ENCODE measurements at places on chromosomes 2 and 18.

DNA sequence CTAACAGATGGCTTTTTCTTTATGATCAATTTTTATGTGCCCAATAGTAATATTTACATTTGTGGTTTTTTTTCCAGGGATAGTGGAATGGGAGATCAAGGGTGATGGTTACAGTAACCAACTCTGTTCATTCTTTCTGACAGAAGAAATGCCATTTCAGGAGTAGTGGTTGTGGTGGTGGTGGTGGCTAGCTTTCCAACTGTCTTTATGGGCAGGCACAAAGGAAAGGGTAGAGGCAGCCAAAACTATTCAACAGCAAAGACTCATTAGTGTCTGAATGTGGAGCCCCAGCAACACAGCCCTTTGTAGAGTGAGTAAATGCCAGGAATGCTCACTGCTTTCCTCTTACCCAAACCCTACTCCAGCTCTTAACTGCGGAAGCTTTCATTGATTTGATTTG lies 227.7 kb downstream of the RND3 start:
- no peak for DNase-seq

DNA sequence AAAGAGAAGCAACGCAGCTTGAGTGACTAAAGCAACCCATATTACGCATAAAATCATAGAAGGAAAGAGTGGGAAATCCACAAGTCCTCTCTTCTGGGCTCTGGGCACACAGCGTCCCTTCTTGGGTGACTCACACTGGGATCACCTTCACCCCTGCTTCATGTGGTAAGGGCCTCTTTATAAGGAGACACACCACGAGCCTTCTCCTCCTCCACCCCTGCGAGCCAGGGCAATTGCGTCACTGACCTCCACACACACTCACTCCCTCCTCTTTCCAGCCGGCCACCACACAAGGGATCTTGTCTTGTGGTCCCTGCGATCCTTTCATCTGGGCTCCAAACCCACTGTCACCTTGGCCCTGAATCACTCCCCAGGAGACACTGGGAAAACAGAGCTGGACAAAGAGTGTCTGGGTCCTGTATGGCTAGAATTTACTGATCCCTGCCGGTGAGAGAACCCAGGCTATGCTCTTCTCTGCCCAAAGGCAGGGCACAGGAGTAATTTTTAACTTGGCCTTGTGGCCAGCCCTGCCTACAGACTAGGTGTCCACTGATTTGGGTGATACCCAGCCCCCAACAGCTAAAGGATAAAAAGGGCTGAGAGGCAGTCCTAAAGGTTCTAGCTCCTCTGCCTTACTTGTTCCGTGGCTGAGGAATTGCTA lies 35.3 kb downstream of the NHEJ1 start:
- DNase-seq, result no peak

DNA sequence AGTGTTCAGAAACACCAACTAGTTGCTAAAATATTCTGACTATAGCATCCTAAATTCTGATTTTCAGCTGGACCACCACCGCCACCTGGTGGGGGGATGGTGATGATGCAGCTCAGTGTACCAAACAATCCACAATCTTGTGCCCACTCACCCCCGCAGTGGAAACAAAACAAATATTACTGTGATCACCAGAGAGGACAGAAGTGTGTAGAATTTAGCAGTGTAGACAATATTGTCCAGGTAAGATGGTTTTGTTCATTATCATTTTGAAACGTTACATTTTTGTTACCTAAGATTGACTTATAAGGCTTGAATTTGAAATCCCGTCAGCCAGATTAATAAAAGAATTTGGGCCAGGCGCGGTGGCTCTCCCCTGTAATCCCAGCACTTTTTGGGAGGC lies 31.7 kb upstream of the UBXN4 start:
- peak; percentile 27 for DNase-seq

DNA sequence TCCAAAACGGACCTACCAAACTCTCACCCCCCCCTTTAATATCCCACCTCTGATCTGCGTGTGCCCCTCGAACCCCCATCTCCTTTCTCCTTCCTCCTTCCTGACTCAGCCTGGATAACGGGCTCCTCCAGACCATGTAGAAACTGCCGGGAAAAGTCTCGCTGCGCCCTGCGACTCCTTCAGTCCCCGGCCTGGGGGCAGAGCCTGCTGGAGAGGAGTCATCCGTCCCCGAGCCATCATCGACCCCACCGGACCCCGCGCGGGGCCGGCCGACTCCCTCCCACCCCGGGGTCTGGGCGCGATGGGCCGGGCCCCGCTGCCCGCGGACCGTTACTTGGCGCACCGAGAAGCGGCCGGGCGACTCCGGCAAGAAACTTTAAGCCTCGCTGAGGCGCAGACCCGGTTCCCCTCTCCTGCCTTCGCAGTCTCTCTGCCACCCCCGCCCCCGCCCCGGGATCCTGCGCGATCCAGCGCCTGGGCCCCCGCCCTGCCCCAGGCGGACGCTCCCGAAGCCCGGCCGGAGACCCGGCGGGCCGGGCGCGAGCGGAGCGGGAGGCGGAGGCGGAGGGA lies 3.4 kb downstream of the ZEB2 start:
- DNase-seq, result no peak

- no peak for DNase-seq
Measured at GRCh38 chr2:223054193-223054781, 2.3 kb downstream of the KCNE4 start.

DNA sequence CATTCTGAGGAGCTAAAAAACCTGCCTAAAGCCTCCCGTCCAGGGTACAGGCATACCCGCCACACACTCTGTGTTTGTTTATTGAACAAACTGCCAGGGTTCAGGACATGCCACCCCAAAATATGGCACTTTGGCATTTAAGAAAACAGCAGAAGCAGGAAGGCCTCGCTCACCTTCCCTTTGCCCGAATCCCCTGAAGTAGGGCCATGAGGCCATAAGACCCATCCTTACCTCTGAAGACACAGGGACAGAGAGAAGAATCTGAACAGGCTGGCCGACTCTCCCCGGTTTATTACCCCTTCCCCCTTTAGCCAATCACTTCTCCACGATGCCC lies 1.7 kb upstream of the NEURL3 start:
- no peak for DNase-seq

GRCh38 chr2:222671259-222672067 lies at the start of gene MOGAT1:
Gene MOGAT1, plus strand, starts transcription at chr2:222671658. Its CDS starts 128 bp downstream, at chr2:222671786.
- DNase-seq, result no peak

- DNase-seq, result no peak
Measured at GRCh38 chr2:163753726-163754125, 17.9 kb upstream of the FIGN start.

DNA sequence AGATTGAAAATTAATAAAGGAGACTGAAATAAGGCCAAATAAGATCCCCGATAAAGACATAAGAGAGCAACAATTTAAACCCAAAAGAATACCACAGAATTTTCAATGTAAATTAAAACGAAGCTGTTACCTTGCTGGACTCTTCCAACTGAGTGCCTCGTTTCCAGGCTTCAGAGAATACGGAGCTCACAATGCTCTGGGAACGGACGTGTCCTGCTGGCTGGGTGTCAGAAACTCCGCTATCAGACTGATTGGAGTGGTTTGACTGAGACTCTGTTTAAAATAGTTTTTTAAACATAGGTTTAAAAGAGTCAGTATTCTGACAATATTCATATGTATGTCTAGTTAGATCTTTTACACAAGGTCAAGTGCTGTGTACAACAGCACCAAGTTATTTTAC lies 90.4 kb downstream of the RAPH1 start:
- no peak for DNase-seq

- no peak for DNase-seq
Measured at GRCh38 chr18:9697121-9697520, 11.0 kb upstream of the RAB31 start.

- no peak for DNase-seq
Measured at GRCh38 chr2:226603606-226604005, 196.0 kb downstream of the IRS1 start.

- DNase-seq, result no peak
Measured at GRCh38 chr2:47189635-47190034, 34.5 kb upstream of the STPG4 start.

DNA sequence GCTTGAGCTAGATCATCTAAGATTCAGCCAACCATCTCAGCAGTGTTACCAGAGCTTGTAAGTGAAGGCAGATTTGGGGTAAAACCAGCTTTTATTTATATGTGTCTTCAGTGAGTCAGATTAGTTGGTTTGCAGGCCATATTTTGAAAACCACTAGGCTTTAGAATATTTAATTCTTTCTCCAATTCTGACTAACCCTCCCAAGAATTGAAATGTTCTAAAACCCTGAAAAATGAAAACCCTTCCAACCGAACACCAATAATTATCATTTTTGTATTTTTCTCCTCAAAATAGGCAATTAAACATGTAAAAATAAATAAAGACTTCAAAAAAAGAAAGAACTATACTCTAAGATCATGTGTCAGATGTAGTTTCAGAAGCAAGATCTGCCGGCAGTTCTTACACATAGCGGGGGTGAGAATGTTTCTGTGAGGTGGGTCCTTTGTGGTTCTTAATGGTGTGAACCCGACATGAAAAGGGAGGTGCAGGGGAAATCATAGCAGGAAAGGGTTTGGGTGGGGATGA lies 14.2 kb downstream of the PLEK start:
- no peak for DNase-seq

GRCh38 chr2:68901561-68901960 lies 30.4 kb upstream of the BMP10 start:
- DNase-seq, result no peak

DNA sequence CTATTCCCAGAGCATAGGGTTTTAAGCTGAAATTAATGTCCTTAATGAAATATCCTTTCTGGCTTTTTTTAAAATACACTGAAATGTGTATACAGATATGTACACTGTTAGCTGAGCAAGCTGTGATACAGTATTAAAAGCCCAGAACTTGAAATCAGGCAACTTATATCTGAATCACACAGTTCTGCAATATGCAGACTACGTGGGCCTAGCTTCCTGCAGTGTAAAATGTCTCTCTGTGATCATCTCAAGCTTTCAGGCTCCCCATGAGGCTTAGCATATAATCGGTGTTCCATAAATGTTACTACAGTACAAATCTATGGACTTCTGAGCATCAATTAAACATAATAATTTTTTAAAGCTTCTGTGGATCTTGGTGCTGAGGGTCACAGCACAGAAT lies 8.2 kb downstream of the FBXO15 start:
- no peak for DNase-seq

DNA sequence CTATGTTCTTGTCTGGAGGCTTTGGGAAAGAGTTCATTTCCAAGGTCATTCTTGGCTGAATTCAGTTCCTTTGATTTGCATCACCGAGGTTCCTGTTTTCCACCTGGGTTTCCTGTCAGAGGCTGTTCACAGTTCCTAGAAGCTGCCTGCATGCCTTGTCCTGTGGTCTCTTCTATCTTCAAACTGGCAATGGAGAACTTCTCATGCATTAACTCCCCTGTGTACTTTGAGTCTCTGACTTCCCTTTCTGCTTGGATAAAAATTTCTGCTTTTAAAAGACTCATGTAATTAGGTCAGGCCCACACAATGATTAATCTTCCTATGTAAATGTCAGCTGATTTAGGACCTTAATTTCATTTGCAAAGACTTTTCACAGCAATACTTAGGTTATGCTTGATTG lies 499.3 kb upstream of the FANCL start:
- DNase-seq, result no peak

DNA sequence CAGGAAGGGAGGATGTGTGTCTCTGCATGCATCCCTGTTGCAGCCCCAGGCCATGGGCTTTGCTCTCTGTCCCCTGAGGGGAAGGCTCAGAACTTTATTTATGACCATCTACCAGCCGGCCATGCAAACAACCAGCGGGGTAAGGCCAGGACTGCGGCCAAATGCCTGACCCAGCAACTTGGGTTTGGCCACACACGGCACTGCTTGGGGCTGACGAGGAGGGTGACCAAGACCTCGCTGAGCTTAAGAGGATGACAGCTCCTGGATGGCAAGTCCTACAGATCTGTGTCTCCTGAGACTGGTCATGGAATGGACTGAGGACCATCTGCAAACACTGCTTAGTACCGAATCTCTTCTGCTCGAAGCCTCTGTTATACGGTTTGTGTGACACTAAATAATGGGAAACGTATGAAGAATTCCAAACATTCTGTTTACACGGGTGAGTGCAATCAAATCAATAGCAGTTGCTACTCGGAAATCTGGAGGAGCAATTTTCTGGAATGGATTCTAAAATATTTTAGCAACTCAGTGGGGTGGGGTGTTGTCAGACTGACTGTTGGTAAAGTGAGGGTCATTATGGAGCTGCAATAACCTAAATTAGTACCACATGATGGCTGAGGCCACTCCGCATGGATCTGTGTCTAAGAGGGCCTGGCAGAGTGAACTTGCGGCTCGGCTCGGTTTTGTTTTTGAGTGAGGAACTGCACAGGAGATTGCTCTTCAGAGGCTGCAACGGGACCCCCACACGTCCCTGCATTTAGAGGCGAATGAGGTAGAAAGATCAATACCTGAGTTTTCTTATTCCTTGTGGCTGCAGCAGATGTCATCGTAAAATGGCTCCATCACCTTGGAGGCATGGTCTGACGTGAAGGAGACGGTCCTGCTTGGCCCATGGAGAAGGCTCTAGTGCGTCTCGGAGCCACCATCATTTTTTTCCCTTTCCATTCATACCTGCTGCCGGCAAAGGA lies 26.6 kb downstream of the TMEM18 start:
- DNase-seq, result no peak

- DNase-seq, result no peak
Measured at GRCh38 chr18:79611040-79611681, 68.4 kb upstream of the CTDP1 start.

DNA sequence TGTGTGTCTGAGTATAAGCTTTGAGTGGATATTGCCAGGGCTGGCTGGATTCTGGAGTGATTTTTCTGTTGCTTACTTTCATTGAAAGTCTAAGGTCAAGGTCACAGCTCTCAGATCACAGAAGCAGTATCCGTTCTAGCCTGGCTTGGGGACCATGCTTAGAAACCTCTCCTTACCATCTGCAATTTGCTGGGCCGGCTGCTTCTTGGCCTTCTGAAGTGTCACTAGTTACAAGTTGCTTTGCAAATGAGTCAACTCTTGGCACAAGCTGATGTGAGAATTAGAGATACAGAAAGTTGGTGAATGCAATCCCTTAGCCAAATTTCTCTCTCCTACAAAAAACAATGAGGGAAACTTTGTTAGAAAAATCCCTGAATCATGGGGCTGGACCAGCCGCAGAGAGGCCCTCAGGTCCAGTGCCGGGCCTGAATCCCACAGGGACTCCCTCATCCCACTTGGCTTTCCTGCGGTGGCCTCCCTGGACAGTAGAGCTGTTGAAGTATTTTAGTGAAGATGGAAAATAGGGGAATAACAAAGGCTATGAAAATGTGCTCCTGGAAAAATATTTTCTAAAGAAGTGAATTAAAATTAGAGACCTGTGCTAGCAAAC lies 92.7 kb upstream of the CNGA3 start:
- no peak for DNase-seq

- DNase-seq, result no peak
Measured at GRCh38 chr2:217150236-217150635, 290.4 kb upstream of the TNP1 start.
